ENCODE measurements at places on chromosomes 6 and 20.

DNA sequence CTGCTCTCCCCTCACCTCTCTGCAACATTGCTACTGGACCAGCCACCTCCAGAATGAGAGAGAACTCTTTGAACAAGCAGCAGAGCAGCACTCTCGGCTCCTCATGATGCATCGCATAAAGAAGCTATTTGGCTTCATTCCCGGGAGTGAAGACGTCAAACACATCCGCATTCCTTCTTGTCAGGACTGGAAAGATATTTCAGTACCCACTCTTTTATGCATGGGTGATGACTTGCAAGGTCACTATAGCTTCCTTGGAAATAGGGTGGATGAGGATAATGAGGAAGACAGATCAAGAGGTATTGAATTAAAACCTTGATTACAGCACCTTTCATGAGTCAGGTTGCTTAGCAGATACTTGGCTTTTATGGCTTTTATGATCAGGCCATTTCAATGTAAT lies 4.3 kb downstream of the CALHM4 start:
- DNase-seq = no peak

DNA sequence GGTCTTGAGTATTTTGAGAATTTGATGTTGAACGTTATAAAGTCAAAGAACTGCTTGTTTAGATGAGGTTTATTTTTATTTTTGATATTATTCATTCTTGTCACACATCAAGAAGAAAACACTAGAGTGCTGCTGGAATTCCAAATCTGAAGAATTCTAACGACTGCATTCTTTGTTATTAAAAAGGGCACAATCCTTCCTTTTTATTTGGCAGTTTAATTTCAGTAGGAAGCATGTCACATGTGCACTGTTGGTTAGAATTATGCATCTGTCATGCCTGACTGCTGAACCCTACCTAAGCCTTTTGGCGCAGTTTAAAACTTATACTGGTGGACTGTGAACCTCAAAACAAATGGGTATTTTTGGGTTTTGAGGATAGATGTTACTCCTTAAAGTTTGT lies 4.0 kb downstream of the ID4 start:
- no peak for DNase-seq

DNA sequence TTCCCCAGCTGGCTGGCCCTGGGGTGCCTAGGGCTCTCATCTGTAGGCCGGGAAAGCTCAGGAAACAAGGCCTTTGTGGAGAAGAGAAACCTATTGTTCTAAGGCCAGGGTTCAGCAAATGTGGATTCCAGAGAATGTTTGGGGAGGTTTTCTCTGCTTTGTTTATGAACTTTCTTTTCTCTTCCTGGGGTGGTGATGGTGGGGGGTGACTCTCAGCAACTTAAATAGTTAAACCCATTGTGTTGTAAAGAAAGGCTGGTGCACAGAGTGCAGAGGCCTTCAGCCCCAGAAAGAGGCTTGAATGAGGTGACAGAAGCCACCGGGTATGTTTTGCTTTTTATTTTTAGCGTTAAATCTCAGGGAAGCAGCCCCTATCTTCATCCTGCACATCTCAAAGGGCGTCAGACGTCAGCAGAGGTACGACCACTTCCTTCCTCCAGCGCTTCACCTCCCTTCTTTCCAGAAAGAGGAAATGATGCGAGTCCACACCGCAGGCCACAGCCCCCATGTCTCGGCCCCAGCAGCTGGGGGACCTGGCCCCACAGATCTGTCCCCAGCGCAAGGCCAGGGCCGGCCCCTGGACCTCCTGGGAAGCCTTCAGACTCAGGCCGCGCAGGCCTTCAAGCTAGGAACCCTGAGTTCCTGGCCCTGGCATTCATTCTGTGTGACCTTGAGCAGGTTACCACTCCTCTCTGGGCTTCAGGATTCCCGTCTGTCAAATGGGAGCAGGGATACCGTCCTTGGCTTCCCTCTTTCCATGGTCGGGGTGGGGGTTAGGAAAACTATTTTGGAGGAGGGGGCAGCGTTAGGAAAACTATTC lies 605 bp upstream of the PPP1R16B start:
- no peak for DNase-seq

DNA sequence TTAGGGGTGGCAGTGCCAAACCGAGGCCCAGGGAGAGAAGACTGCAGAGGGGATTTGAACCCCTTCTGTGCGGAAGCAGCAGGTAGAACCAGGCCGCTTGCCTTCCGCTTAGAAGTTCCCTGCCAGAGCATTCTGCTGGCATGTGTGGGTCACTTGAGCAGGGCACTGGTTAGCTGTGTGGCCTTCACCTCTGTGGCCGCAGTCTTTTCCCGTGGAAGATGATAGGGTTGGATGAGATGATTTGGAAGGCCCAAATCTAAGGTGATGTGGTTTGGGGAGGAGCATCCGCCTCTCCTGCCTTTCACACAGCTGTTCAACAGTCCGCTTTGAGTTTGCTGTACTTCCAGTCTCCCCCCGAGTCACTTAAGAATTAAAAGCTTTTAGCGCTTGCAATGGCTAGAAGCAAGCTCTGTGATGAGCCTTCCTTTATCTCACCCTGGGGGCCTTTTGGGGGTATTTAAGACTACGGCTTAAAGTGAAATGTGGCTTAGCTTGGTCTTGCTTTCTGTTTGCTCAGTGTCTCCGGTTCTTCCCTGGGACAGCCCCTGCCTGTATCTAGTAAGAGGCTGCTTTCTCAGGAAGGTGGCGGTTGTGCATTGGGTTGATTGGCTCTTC lies 743 bp downstream of the CMTR1 start:
- no peak for DNase-seq

DNA sequence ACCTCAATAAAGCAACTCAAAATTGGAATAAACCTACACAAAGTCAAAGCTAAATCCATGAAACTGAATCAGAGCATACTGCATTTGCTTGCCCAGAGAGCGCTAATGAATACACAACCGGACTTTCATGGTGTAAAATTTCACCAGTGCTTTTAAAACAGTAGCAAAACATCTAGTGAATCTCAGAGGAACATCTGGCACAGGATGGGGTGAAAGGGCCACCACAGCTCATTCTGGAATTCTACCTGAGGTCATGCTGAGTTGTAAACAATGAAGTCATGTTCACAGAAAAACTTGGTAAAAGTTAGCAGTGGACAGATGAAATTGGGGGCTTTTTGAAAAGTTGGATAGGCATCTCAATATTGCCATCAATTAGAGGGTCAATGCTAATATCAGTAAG lies 125.6 kb upstream of the STXBP5 start:
- DNase-seq = no peak

DNA sequence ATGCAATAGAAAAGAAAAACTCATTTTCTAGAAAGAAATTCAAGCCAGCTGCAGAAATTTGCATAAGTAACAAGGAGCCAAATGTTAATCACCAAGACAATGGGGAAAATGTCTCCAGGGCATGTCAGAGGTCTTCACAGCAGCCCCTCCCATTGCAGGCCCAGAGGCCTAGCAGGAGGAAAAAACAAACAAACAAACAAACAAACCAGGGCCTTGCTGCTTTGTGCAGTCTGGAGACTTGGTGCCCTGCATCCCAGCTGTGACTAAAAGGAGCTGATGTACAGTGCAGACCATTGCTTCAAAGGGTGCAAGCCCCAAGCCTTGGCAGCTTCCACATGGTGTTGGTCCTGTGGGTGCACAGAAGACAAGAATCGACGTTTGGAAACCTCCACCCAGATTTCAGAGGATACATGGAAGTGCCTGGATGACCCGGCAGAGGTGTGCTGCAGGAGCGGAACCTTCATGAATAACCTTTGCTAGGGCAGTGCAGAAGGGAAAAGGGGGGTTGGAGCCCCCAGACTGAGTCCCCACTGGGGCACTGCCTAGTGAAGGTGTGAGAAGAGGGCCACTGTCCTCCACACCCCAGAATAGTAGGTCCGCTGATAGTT lies 110.9 kb upstream of the AKAP12 start:
- DNase-seq = no peak

GRCh38 chr6:54094293-54094692 lies 16.9 kb upstream of the MLIP start:
- no peak for DNase-seq
